ENCODE measurements at places on chromosomes 1 and 21.
A peak's percentile ranks its signal among the peaks of the same experiment; 100 is the strongest.

GRCh38 chr1:228404107-228404720 lies 2.4 kb downstream of the TRIM11 start:
- no peak for DNase-seq

- no peak for DNase-seq
These were observed 5.2 kb upstream of the VSIG8 start for GRCh38 chr1:159867664-159868026.

GRCh38 chr1:230568008-230568407 lies 74.3 kb upstream of the COG2 start:
- DNase-seq: no peak

DNA sequence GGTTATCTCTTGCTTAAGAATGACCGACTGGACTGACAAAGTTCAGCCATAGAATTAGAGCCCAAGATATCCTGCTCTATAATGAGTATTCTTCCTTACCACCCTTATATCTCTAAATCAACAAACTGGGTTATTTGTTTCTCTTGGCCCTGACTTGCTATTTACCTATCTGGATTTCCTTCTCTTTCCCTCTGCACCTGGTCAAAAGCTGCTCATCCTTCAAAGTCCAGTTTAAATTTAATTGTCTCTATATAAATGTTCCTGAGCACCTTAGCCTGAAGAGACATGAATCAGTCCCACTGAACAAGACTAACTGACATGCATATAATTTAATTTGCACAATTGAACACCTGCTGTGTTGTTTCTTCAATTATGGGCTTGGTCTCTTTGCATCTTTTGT lies 127.1 kb upstream of the KCNJ15 start:
- DNase-seq: no peak

DNA sequence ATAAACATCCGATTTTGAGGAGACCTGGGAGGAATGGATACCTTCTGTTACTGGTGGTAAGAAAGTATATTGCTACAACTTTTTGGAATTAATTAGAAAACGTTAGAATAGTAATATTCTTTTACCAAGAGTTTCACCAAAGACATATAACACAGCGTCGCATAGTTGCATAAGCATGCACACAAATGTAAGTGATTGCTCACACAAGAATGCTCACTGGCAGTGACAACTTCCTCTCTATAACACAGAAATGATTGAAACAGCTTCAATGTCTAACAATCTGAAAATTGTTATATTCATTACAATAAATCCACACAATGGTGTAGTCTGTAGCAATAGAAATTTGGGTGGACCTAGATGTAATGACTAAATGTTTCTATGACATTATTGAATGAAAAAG lies 998.6 kb downstream of the TTLL7 start:
- no peak for DNase-seq

- DNase-seq: no peak
These were observed 254.8 kb upstream of the PLXNA2 start for GRCh38 chr1:208499026-208499425.

GRCh38 chr1:109502364-109502851 lies 7.1 kb downstream of the AMIGO1 start:
- no peak for DNase-seq

GRCh38 chr1:41610361-41610760 lies 125.9 kb upstream of the EDN2 start:
- DNase-seq: no peak

GRCh38 chr21:39152271-39152670 lies 31.0 kb downstream of the PSMG1 start:
- no peak for DNase-seq

- no peak for DNase-seq
These were observed 106.7 kb downstream of the SCMH1 start for GRCh38 chr1:41135196-41135947.

- no peak for DNase-seq
These were observed 32.5 kb upstream of the ASPM start for GRCh38 chr1:197178998-197179397.

DNA sequence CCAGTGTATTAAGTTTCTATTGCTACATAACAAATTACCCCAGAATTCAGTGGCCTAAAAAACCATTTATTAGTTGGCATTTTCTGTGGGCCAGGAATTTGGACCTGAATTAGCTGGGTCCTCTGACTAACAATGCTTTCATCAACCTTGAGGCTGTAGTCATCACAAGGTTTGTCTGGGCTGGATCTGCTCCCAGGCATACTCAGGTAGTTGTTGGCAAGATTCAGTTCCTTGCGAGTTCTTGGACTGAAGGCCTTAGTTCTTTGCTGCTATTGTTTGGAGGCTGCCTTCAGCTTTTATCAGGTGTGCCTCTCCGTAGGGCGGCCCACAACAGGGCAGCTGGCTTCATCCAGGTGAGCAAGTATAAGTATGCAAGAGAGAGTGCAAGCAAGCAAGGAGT lies 31.4 kb upstream of the DEPDC1 start:
- DNase-seq: no peak

DNA sequence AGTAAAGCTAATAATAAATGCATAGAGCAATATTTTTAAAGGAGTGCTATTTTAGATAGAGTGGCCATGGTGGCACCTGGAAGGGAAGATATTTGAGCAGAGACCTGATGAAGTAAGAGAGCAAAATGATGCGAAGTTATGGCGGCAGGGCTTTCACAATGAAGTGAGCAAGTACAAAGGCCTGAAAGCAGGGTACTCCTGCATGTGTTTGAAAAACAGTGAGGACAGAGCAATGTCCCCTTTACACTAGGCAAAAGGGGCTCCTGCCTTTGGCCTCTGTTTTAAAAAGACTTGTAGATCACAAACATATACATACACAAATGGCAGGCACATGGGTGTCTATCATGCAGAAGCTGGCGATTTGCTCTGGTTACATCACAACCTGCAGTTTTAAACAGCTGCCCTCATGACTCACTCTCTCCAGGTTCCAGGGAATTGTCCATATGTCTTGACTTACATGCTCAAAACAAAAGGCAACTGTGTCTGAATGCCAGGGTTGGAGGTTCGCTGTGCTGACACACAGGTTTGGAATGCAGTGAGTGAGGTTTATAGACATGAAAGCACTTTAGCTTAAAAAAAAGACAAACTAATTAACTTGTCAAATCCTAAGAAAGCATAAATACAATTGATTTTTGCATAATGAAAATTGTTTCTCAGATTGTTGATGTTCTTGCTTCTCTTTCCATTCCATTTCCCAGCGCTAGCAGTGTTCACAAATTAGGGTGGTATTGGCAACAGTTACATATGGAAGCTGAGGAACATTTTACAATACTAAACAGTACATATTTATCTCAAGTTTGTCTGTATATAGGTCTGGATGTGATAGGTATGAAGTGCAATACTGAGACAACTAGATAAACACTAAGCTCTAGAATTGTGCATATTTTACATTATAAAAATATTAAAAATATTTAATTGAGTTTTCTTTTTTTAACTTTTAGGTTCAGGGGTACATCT lies 313.9 kb downstream of the BARHL2 start:
- no peak for DNase-seq

GRCh38 chr1:232597721-232598120 lies 32.2 kb downstream of the SIPA1L2 start:
- DNase-seq: no peak

- DNase-seq: peak; percentile 26
These were observed 26.8 kb downstream of the TMEM201 start for GRCh38 chr1:9615316-9616063.

DNA sequence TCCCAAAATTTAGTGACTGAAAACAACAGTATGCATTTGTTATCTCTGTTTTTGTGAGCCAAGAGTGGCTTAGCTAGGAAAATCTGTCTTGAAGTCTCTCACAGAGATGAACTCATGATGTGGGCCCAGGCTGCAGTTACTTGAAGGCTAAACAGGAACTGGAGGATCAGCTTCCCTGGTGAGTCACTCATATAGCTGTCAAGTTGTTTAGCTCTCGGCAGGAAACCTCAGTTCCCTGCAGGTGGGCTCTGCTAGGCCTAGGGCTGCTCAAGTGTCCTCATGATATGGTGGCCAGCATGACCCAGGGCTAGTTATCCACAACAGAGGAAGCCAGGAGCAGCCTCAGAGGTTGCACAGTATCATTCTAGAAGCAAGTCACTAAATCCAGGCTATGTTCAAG lies 30.2 kb upstream of the DDX59 start:
- DNase-seq: no peak

DNA sequence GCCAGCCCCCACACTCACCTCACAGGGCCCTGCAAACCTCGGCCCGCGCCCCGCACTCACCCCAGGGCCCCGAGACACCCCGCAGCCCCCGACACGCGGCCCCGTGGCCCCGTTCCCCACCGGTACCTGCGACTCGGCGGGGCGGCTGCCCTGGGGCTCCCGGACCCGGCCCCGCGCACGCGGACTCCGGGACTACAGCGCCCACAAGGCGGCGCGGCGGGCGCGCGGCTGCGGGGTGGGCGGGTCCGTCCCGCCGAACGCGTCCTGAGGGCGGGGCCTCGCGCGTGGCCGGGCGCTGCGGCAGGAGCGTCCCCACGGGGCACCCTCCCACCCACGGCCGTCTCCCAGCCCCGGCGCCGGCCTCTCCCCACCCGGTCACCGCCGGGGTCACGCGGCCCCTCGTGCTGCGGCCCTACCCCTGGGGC lies at the start of gene SLC19A1:
Gene SLC19A1, minus strand, starts transcription at position 199 of the 425 bp plus-strand sequence. CDS start 4,481 bp downstream, outside the sequence.
- DNase-seq: peak; percentile 30

- DNase-seq: peak; percentile 62
These were observed 60.3 kb downstream of the STUM start for GRCh38 chr1:226608699-226609505.

GRCh38 chr1:153308540-153308939 lies 4.2 kb downstream of the PGLYRP3 start:
- no peak for DNase-seq

DNA sequence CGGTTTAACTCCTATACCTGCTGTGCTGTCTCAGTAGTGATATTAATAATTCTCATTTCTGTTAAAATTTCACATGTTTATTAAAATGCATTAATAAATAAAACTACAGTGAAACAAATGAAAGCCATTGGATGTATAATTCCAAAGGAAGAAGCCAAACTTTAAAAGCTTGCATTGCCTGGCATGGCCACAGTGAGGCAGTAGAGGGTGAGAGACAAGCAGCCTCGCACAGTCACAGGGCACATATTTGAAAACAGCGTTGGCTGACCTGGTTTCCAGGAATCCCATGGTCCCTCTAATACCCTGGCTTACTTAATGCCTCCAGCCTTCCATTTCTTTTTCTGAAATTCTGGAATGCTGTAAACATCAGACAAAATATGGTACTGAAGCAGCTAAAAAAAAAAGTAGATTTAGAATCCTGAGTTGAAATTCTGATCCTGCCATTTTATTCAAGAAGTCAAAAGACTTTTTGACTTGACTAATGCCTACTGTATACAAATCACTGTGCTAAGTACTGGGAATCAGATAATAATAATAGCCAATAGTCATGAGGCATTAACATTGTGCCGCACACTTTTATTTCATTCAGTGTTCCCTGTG lies 6.7 kb upstream of the RNASEL start:
- DNase-seq: no peak

DNA sequence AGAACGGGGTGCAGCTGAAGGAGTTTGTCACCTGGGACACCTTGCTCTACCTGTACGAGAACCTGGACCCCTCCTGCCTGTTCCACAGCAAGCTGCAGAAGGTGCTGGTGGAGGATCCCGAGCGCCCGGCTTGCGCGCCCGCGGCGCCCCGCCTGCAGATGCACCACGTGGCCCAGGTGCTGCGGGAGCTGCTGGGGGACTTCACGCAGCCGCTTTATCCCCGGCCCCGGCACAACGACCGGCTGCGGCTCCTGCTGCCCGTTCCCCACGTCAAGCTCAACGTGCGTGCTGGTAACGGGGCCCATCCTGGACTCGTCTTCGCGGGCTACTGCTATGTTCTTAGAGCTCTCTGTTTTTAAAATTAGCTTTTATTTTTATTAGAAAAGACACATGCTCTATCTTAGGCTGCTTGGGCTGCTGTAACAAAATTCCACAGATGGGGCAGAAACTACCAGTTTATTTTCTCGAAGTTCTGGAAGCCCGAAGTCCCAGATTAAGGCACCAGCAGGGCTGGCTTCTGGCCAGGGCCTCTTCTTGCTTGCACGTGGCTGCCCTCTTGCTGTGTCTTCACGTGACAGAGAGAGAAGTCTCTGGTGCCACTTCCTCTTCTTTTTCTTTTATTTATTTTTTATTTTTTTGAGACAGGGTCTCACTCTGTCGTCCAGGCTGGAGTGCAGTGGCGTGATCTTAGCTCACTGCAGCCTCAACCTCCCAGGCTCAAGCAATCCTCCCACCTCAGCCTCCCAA lies 38.1 kb downstream of the TRPM2 start:
- no peak for DNase-seq

DNA sequence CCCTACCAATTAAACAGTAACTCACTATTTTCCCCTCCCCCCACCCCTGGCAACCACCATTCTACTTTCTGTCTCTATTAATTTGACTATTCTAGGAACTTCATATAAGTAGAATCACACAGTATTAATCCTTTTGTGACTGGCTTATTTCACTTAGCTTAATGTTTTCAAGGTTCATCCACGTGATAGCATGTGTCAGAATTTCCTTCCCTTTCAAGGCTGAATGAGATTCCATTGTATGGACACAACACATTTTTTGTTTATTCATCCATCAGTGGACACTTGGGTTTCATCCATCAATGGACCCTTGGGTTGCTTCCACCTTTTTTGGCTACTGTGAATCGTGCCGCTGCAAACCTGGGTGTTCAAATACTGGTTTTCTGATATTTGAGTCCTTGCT lies 41.7 kb downstream of the EIF2D start:
- DNase-seq: no peak
